ENCODE measurements at places on chromosomes 7 and 10.

- H3K27ac ChIP-seq, result no peak overlapping the region
- DNase-seq, result no peak
- H3K36me3 ChIP-seq, result no peaks in the 10 kb centered on the region
- no peaks in the 10 kb centered on the region for H3K4me1 ChIP-seq
- no peaks in the 10 kb centered on the region for H3K27me3 ChIP-seq
- no peak overlapping the region for H3K4me3 ChIP-seq
Observed at GRCh38 chr7:58087536-58088190, 637.7 kb downstream of the ZNF716 start.

DNA sequence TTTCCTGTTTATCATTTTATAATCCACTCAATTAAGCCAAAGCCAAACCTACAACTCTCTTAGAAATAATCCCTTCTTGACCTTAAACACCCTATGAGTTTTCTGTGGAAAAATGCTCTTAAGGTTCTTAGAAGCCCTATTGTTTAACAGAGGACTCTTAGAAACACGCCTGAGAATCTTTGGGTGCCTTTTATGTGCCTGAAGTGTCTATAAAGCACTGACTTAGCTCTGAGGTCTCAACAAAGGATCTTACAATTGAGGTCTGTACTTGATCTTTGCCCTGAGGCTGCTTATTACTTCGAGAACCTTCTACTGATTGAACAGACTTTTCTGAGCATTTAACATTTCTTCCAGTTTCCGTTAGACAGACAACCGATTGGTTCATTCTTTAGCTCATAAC lies 353.3 kb upstream of the SORCS1 start:
- H3K36me3 ChIP-seq, result no peaks in the 10 kb centered on the region
- H3K27me3 ChIP-seq, result no peaks in the 10 kb centered on the region
- no peaks in the 10 kb centered on the region for H3K4me1 ChIP-seq
- no peak for DNase-seq
- H3K4me3 ChIP-seq, result no peak overlapping the region
- H3K27ac ChIP-seq, result no peak overlapping the region

- no peak overlapping the region for H3K27ac ChIP-seq
- H3K4me3 ChIP-seq, result no peak overlapping the region
- H3K36me3 ChIP-seq, result no peaks in the 10 kb centered on the region
- no peaks in the 10 kb centered on the region for H3K27me3 ChIP-seq
- peaks cover 6% of the 10 kb centered on the region for H3K4me1 ChIP-seq
Observed at GRCh38 chr10:47143072-47143471, 156.9 kb upstream of the GDF10 start.

DNA sequence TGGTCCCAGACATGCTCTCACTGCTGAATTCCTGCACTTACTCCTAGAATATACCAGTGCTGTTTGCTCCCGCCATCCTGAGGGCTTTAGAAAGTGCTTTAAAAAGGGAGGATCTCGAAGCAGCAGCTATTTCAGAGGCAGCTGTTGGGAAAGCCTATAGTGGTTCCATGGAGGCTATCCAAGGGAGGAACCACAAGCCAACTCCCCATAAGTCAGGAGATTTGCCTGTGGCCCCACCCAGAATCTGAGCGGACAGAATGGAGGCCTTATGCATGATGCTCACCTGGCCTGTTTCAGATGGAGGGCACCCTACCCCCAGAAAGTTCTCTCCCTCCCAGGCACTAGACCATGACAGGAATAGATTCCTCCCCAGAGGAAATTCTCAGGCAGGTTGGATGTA lies 2.3 kb upstream of the KCNIP2 start:
- no peaks in the 10 kb centered on the region for H3K4me1 ChIP-seq
- DNase-seq, result no peak
- H3K27ac ChIP-seq, result no peak overlapping the region
- no peak overlapping the region for H3K4me3 ChIP-seq
- no peaks in the 10 kb centered on the region for H3K36me3 ChIP-seq
- no peaks in the 10 kb centered on the region for H3K27me3 ChIP-seq

- H3K36me3 ChIP-seq, result no peaks in the 10 kb centered on the region
- H3K27ac ChIP-seq, result peak overlapping the region; percentile 25
- no peak overlapping the region for H3K4me3 ChIP-seq
- H3K27me3 ChIP-seq, result no peaks in the 10 kb centered on the region
- no peaks in the 10 kb centered on the region for H3K4me1 ChIP-seq
Observed at GRCh38 chr10:30736685-30737232, 107.2 kb upstream of the LYZL2 start.

- no peaks in the 10 kb centered on the region for H3K27me3 ChIP-seq
- H3K4me3 ChIP-seq, result no peak overlapping the region
- H3K27ac ChIP-seq, result no peak overlapping the region
Observed at GRCh38 chr10:118564652-118565051, 30.8 kb downstream of the PRLHR start.

- no peak overlapping the region for H3K4me3 ChIP-seq
- no peaks in the 10 kb centered on the region for H3K4me1 ChIP-seq
- no peaks in the 10 kb centered on the region for H3K36me3 ChIP-seq
- H3K27me3 ChIP-seq, result no peaks in the 10 kb centered on the region
- H3K27ac ChIP-seq, result no peak overlapping the region
Observed at GRCh38 chr10:10725196-10725595, 292.5 kb upstream of the CELF2 start.

DNA sequence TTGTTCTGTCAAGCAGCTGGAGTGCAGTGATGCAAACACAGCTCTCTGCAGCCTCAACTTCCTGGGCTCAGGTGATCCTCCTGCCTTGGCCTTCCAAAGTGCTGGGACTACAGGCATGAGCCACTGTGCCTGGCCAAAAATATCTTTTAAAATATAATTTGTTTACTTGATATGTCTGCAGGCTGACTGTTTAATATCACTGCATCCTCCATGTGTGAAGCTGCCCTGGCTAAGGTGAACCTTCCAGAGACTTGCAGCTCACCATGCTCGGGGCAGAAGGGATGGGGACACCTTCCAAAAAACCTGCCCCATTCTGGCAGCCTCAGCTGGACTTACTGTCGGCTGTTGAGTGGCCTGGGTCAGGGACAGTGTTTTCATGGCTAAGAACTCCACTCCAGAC lies 57.6 kb upstream of the DDC start:
- H3K27me3 ChIP-seq, result no peaks in the 10 kb centered on the region
- no peak overlapping the region for H3K4me3 ChIP-seq
- H3K36me3 ChIP-seq, result peaks cover 7% of the 10 kb centered on the region
- DNase-seq, result no peak

GRCh38 chr7:74656441-74656836 lies 1.1 kb upstream of the GTF2I start:
- peaks cover 21% of the 10 kb centered on the region for H3K4me1 ChIP-seq
- peaks cover 9% of the 10 kb centered on the region for H3K36me3 ChIP-seq
- H3K27me3 ChIP-seq, result no peaks in the 10 kb centered on the region
- H3K27ac ChIP-seq, result peak overlapping the region; percentile 97
- no peak for DNase-seq

GRCh38 chr10:60459701-60460457 lies 70.2 kb upstream of the ANK3 start:
- no peak overlapping the region for H3K27ac ChIP-seq
- no peak overlapping the region for H3K4me3 ChIP-seq
- H3K4me1 ChIP-seq, result no peaks in the 10 kb centered on the region

- H3K4me1 ChIP-seq, result no peaks in the 10 kb centered on the region
- no peak overlapping the region for H3K4me3 ChIP-seq
- no peak for DNase-seq
- H3K27me3 ChIP-seq, result no peaks in the 10 kb centered on the region
- no peak overlapping the region for H3K27ac ChIP-seq
Observed at GRCh38 chr10:94344522-94345122, 18.1 kb downstream of the NOC3L start.

- no peaks in the 10 kb centered on the region for H3K36me3 ChIP-seq
- DNase-seq, result peak; percentile 60
- no peak overlapping the region for H3K27ac ChIP-seq
- H3K27me3 ChIP-seq, result peaks cover 81% of the 10 kb centered on the region
- H3K4me3 ChIP-seq, result no peak overlapping the region
Observed at GRCh38 chr7:1235501-1236131, 2.9 kb downstream of the UNCX start.

All from RWPE2 (cell line).